Adipose tissue (tissue), 3 donors: ENCODE measurements at places on chromosomes 7 and 10. TPM values are rescaled to one million over a fixed set of nuclear protein-coding genes. Genes with fewer than 3 reads are reported as not detected.

CDHR3 gene
- 6.4 TPM for polyA plus RNA-seq

TRIM74 gene
- 0.30 TPM for polyA plus RNA-seq

AKR1C2 gene
- polyA plus RNA-seq: 80.9 TPM

CCDC172 gene
- not detected for polyA plus RNA-seq

FAM24B gene
- polyA plus RNA-seq: 1.8 TPM

ZNF783 gene
- 7.9 TPM for polyA plus RNA-seq

MAD1L1 gene
- 10.7 TPM for polyA plus RNA-seq

FAM25A gene
- not detected for polyA plus RNA-seq

ZNF786 gene
- 1.9 TPM for polyA plus RNA-seq

DPYSL4 gene
- polyA plus RNA-seq: 0.67 TPM

FFAR4 gene
- 1.3 TPM for polyA plus RNA-seq

CREB5 gene
- polyA plus RNA-seq: 26.7 TPM

C7orf57 gene
- not detected for polyA plus RNA-seq

SFTPA1 gene
- polyA plus RNA-seq: 0.39 TPM

C10orf53 gene
- not detected for polyA plus RNA-seq

HOXA9 gene
- 2.7 TPM for polyA plus RNA-seq

GNG11 gene
- polyA plus RNA-seq: 6.8 TPM

MYPN gene
- 0.11 TPM for polyA plus RNA-seq

ZNF804B gene
- polyA plus RNA-seq: not detected

NACAD gene
- 0.95 TPM for polyA plus RNA-seq

MYL10 gene
- not detected for polyA plus RNA-seq
